ENCODE measurements at places on chromosomes 4 and X.

- DNase-seq = peak; percentile 83
These were observed 9.8 kb downstream of the SPP1 start for GRCh38 chr4:87985097-87985886.

DNA sequence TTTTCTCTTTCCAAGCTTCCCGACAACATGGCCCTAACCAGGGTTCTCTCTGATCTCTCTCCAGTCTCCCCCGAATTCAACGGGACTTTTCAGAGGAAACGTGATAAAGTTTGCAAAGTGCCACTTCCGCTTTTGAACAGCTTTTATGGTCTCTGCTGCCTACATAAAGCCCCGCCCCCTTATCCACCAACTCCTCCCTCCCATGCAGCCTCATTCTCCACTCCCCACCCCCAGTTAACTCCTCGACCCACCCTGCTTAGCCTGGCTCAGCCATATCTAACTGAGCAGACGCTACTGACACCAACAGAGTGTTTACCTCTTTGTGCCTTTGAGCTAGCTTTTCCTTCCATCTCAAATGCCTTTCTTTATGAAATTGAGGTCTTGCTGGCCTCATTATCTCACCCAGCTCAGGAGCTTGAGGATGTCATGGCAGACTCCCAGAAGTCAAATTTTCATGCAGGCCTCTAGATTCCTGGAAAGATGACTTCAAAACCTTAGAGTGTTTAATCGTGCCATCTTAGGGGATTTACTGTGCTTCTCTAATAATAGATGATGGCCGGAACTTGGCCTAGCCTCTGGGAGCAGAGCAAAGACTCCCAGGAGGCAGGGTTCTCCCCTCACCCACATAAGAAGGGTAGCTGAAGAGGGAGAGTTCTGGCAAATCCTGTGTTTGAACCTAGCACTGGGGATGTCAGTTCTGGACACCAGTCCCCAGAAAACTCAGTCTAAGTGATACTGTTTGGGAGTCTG is 606.0 kb downstream of the BCOR start:
- no peak for DNase-seq

- DNase-seq = no peak
These were observed 565.1 kb upstream of the DIPK2B start for GRCh38 chrX:45765767-45766166.

GRCh38 chrX:153875391-153876111 is 10.4 kb downstream of the L1CAM start:
- no peak for DNase-seq

- DNase-seq = no peak
These were observed 2.4 kb upstream of the ARHGEF6 start for GRCh38 chrX:136783159-136783558.

GRCh38 chr4:86359944-86360478 is at the start of gene MAPK10:
MAPK10 (minus strand) TSS chr4:86360053.
- DNase-seq = peak; percentile 98
